ENCODE measurements at places on chromosomes 11 and 22.

DNA sequence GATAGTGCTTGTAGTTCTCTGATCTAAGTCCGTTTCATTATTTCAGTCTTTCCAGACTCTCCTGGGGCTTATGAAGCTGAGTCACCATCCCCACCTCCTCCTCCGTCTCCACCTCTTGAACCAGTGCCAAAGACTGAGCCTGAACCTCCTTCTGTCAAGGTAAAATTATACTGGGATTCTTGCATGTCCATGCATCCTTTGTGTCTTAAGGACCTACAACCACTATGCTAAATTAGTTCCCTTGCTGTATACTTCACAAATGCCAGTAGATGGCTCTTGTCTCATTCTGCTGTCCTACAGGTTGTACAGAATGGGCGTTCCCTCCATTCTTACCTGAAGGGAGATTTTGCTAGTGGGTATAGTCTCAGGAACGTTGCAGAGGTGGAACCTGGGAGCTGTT, 42.2 kb downstream of the POLD3 start:
- DNase-seq, result peak; percentile 65

- DNase-seq, result no peak
Measured at GRCh38 chr11:79097246-79097875, 343.5 kb downstream of the TENM4 start.

- DNase-seq, result no peak
Measured at GRCh38 chr11:120121914-120122473, 15.9 kb downstream of the TRIM29 start.

GRCh38 chr11:2989551-2989950, 2.6 kb downstream of the NAP1L4 start:
- DNase-seq, result no peak

GRCh38 chr22:35479985-35480550, 60.6 kb upstream of the RASD2 start:
- peak; percentile 30 for DNase-seq

DNA sequence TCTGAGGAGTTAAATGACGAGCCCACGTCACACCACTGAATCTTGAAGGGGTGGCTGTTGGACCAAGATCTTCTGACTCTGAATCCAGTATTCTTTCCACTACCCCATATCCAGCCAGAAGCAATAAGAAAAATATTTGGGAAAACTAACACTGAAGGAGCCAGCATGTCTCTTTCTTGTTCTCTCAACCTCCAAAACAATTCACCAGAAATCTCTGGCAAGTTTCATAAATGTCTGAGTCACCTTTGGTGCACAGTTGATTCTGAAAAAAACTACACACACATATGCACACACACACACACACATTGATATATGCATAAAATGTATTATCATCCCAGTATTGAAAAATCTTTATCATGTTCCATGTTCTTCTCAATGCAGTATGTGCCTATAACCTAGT, 104.3 kb upstream of the BLID start:
- DNase-seq, result no peak

- peak; percentile 45 for DNase-seq
Measured at GRCh38 chr11:492427-493226, 14.4 kb downstream of the RNH1 start.

GRCh38 chr11:116829525-116830183, at the start of gene APOC3:
APOC3 (plus strand) TSS chr11:116829907; CDS start chr11:116830583, 676 bp downstream.
- DNase-seq, result no peak

GRCh38 chr11:65637794-65638419, at the start of gene SIPA1:
SIPA1 (plus strand) TSS chr11:65638101; CDS start chr11:65640922, 2,821 bp downstream.
- peak; percentile 96 for DNase-seq

DNA sequence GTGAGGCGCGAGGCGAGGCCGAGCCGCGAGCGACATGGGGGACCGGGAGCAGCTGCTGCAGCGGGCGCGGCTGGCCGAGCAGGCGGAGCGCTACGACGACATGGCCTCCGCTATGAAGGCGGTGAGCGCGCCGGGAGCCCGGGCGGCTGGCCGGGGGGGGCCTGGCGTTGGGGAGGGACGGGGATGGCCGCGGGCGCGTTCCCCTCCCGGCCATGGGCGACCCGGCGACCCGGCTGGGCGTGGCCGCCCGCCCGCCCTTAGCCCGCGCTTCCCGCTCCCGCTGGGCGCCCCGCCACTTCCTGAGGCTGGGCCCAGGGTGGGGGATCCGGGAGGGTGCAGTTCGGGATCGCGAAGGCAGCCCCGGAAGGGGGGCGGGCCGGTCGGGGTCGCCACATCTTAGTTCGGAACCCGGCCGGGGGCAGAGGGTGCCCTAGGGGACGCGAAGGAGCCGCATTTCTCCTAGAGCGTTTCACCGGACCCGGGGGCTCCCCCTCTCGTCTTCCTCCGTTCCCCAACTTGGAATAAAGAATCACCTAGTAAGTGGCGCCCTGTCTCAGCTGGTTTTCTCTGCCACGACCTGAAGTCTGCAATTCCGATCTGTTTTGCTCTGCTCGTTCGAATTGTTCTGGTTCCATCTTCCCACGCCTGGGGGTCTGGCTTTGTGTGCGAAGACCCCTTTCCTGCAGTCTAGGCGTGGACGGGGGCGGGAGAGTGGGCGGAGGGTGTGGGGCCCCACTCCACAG, 536 bp downstream of the YWHAH start:
- DNase-seq, result peak; percentile 66

DNA sequence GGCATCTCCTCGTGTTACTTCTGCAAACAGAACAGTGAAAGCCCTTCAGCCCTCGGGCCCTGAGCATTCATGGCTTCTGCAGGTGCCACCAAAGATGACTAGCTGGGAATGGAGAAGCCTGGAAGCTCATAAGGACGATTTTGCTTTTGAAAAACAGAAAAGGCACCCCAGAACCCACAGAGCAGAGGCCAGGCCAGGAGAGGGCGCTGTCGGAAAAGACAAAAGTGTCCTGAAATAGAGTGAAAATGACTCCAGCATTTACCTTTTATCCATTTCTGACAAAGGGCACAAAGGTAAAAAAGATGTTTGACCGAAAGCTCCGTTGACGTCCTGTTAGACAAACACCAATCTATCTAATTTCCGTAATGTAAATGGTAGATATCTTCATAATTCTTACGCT, 37.6 kb downstream of the ZNF195 start:
- peak; percentile 72 for DNase-seq

- peak; percentile 48 for DNase-seq
Measured at GRCh38 chr11:13278609-13279486, 1.3 kb downstream of the BMAL1 start.

- DNase-seq, result no peak
Measured at GRCh38 chr11:43895601-43896000, 15.0 kb downstream of the ALKBH3 start.

DNA sequence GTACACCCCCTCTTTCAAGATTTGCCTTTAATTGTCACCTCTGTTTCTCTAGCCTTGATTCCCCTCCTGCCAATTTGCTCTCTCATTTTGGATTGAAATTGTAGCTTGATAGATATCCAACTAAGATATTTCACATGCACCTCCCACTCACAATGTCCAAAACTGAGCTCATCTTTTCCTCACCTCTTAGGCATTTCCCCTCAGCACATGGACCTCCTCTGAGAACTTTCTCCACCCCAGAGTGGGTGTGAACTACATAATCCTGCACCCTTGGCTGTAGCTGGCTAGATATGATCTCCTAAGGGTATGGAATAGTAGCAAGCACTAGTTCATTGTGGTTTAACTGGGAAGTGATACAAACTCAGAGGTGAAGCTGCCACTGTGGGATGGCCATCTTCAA, 91.5 kb upstream of the SESN3 start:
- DNase-seq, result no peak

GRCh38 chr22:46662226-46662625, 42.0 kb downstream of the GRAMD4 start:
- no peak for DNase-seq

DNA sequence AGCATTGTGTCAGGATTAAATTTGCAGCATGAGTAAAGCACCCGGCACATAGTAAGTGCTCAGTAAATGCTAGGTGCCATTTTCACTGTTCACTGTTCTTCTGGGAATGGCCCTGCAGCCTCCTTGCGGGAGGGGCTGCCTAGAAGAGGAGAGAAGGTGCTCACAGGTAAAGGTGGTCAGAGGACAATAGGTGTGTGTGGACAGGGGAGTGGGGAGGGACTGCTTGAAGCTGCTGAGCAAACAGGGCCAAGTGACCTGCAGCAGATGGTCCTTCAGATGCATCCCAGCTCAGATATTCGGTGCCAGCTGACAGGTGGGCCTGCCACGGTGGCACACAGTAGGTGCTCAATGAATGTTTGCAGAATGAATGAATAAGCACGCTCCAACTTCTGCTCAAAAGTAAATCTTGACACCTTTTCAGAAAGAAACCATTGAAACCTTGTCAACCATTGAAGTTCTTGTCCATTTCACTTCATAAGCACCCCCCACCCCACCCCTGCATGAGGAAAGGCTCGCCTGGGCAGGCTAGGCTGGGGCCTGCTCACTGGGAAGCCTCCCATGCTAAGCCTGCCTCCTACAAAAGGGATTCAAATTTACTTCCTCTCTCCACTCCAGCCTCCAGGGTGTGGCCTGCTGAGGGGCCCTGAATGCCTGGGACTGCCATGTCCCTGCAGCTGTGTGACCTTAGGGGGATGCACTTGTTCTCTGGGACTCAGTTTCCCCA, 1.6 kb downstream of the KIAA0930 start:
- no peak for DNase-seq

GRCh38 chr11:36345535-36346141, 49.5 kb downstream of the PRR5L start:
- DNase-seq, result no peak

- no peak for DNase-seq
Measured at GRCh38 chr11:121588747-121589146, 136.0 kb upstream of the SORL1-AS1 start.

DNA sequence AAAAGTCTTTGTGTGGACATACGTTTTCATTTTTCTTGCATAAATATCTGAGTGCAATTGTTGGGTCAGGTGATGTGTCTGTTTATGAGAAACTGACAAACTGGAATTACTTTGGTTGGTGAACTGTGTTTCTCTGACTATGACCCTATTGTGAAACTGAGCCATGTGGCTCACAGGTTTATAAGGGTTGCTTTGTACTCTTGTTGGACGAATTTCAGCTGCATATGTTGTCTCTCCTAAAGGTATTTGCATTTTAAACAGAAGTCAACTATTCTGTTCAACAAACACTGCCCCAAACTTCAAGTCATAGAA, 34.4 kb upstream of the RASD2 start:
- no peak for DNase-seq

- no peak for DNase-seq
Measured at GRCh38 chr22:19182472-19183157, 4.1 kb upstream of the SLC25A1 start.

- no peak for DNase-seq
Measured at GRCh38 chr11:27309046-27309445, 54.0 kb downstream of the CCDC34 start.

- DNase-seq, result peak; percentile 15
Measured at GRCh38 chr11:2582946-2583604, 116.7 kb downstream of the KCNQ1OT1 start.

GRCh38 chr11:44947114-44947513, 3.6 kb downstream of the TP53I11 start:
- no peak for DNase-seq

Measured in D341Med (cell line).